ENCODE measurements at places on chromosomes 5 and 9.

DNA sequence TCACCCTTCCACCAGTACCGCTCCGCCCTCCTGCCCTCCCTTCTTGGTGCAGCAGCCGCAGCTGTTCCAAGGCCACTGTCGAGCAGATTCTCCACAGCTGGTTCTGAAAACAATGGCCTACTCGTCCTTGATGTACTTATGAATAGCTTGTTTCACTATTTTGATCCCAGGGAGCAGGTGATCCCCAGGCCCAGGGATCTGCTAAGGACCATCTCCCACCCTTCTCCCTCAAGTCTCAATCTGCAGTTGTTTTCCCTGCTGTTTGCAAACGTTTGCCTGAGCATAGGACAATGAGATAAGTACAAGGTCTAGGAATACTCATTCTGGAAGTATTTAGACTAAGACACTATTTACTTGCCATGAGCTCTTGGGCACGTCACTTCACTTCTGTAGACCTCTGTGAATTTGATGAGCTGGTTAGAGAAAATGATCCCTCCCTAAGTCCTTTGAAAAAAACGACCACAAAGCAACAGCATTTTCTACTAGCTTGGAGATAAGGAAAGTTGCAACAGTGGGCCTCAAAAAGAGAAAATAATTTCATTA lies 1.8 kb downstream of the LURAP1L start:
- H3K27ac ChIP-seq: no peak overlapping the region
- no peaks in the 10 kb centered on the region for H3K36me3 ChIP-seq
- H3K27me3 ChIP-seq: peaks cover 21% of the 10 kb centered on the region
- DNase-seq: no peak

GRCh38 chr5:154309805-154310204 lies 119.3 kb downstream of the GALNT10 start:
- DNase-seq: no peak
- H3K36me3 ChIP-seq: no peaks in the 10 kb centered on the region
- no peaks in the 10 kb centered on the region for H3K4me1 ChIP-seq
- H3K4me3 ChIP-seq: no peak overlapping the region
- no peaks in the 10 kb centered on the region for H3K27me3 ChIP-seq

DNA sequence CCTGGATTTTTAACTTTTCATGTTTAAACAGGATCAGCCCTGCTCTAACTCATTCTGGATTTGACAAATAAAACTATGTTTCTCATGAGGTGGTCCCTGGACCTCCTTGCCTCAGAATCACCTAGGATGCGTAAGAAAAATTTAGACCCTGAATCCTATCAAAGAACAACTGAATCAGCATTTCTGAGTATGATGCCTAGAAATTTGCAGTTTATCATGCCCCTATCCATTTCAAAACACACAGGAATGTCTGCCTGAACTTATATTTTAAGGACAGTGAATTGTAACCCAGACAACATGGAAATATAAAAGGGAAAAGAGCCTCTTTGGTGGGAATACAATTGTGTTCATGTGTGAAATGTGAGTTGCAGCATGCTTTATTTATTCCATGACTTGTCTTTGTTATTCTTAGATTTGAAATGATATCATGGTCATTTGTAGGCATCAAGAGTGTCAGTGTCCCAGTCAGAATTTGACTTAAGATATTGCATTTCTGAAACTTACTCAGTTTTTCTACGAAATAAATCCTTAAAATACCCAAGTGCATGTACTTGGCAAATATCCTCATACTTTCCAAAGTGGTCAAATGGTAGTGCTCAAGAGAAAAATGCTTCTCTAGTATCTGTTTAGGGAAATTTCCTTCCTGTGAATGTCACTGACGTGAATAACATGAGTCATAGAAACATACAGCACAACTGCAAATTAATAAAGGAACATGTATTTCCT lies 144.3 kb downstream of the GIN1 start:
- no peak for DNase-seq
- no peaks in the 10 kb centered on the region for H3K36me3 ChIP-seq
- H3K27me3 ChIP-seq: no peaks in the 10 kb centered on the region

GRCh38 chr5:110916381-110917049 lies 155.0 kb upstream of the TSLP start:
- H3K4me3 ChIP-seq: no peak overlapping the region
- no peaks in the 10 kb centered on the region for H3K36me3 ChIP-seq
- H3K27me3 ChIP-seq: no peaks in the 10 kb centered on the region
- H3K4me1 ChIP-seq: no peaks in the 10 kb centered on the region

GRCh38 chr5:67530609-67531255 lies 334.1 kb upstream of the CD180 start:
- H3K27me3 ChIP-seq: no peaks in the 10 kb centered on the region
- H3K27ac ChIP-seq: no peak overlapping the region
- no peak for DNase-seq
- no peaks in the 10 kb centered on the region for H3K36me3 ChIP-seq
- H3K4me3 ChIP-seq: no peak overlapping the region
- H3K4me1 ChIP-seq: peaks cover 6% of the 10 kb centered on the region

- H3K27ac ChIP-seq: no peak overlapping the region
- H3K36me3 ChIP-seq: no peaks in the 10 kb centered on the region
- H3K27me3 ChIP-seq: no peaks in the 10 kb centered on the region
- no peak for DNase-seq
These were observed 86.3 kb upstream of the GCNT4 start for GRCh38 chr5:75138689-75139088.

DNA sequence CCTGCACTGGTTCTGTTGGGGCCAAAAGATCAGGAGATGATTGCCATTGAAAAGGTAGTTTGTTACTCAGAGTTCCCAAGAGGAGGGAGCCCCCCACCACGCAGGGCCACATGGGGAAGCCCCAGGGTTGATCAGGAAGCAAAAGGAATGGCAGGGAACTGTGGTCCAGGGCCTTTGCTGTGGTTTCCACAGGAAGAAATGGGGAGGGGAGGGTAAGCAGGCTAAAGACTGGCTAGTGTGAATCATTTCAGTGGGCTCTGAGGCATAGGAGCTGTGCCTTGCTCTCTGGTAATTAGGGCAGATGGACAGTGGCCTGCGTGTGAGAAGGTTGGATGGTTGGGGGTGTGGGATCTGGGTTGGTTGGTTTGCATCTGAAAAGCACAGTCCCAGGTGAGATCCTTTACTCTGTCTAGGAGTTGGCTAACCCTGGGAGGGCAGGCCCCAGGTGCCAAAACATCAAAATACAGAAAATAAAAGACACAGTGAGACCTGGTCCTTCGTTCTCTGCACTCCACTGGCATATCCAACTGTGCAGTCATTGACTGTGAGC lies 66.1 kb downstream of the PTPDC1 start:
- H3K4me1 ChIP-seq: peaks cover 39% of the 10 kb centered on the region
- DNase-seq: no peak
- H3K27ac ChIP-seq: no peak overlapping the region

Data from B cell (primary cell).